ENCODE measurements at places on chromosomes 2 and 18.

DNA sequence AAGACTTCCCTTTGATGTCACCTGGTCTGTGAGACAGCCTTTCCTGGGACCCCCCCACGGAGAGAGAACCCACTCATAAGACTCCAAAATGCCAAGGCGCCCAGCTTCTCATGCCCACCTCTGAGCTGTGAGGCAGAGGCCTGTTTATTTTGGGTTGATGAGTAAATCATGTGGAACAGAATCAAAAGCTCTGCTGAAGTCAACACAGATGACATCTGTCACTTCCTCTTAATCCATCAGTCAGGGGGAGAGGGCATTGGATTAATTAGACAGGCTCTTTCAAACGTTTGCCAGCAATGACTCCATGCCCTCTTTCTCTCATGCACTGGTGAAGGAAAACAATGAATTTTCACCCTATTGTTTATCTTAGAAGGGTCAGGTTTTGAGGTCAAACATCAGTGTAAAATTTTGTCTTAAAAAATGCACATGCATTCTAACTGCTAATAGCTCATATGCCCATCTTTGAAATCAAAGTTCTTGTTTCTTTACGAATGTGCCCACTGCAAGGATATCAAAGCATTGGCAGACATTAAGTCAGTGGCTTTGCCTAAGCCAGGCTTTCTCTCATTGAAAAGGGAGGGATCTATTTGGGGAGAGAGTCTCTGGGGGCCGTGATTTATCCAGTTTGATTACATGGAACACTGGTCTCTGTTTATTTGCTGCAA lies 184.1 kb downstream of the ACKR3 start:
- no peak for DNase-seq

GRCh38 chr2:213664817-213665216 lies 380.6 kb downstream of the SPAG16 start:
- DNase-seq: no peak

GRCh38 chr2:167940346-167940725 lies 307.1 kb downstream of the STK39 start:
- no peak for DNase-seq

- DNase-seq: no peak
Measured at GRCh38 chr2:45797451-45798230, 146.2 kb downstream of the PRKCE start.

DNA sequence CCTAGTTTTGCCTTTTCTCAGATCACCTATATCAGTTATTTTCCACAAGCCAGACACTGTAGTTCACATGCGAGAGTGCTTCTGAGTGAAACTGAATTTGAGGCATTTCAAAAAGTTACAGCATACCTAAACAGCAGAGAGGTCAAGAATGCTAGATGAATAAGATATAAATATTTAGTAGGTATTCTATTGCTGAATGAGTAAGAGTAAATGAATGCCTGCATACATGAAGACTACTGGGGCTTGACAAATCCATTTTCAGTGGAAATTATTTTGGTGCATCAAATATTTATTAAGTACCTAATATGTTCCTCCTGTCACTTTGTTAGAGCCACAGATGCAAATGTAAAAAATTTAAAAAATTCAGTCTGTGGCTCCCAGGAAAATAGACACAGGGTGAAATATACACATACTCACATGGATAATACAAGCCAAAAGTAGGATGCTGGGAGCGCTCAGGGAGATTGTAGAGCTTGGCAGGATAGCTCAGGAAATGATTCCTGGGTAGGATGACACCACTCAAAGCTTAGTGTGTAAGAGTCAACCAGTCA lies 27.6 kb upstream of the CDC42EP3 start:
- DNase-seq: no peak

DNA sequence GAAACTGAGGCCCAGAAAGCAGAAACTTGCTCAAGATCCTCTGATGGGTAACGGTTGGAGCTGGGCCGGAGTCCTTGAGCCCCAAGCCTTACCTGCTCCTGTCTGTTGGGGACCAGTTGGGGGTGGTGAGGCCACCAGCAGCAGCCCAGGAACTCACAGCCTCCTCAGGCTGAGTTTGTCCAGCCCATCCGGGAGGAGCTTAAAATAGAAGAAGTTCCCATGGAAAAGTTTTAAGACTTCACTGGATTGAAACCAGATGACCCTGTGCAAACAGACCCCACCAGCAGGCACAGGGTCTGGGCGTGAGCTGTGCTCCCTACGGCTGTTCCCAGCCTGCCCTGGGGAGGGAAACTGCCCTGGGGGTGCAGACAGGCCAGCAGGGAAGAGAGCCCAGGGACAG lies 40.6 kb upstream of the FOSL2 start:
- DNase-seq: no peak

GRCh38 chr2:217826520-217826919 lies 176.3 kb downstream of the TNS1 start:
- DNase-seq: no peak

DNA sequence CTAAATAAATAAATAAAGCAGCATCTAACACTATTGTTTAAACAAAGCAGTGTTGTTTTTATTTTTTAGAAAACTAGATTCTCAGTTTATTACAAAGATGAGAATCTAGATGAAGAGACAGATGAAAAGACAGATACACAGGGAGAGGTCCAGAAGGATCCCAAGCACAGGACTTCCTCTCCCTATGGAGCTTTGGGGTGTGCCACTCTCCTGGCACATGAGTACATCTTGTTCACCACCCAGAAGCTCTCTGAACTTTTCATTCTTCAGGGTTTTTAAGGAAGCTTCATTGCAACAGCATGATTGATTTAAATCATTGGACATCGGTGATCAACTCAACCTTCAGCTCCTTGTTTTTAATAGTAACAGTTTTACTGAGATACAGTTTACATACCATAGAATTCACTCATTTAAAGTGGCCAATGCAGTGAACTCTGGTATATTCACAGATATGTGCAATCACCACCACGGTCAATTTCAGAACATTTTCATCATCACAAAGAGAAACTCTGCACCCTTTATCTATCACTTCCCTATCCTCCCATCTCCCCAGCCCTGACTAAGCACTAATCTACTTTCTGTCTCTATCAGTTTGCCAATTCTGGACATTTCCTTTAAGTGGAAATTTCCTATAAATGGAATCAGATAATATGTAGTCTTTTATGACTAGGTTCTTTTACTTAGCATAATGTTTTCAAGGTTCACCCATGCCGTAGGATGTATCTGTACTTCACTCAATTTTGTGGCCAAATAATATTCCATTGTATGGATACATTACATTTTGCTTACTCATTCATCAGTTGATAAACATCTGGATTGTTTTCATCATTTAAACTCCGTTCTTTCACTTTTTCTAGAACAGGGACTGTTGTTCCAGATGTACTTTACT lies 62.3 kb upstream of the ZFP36L2 start:
- no peak for DNase-seq

- DNase-seq: no peak
Measured at GRCh38 chr2:39484206-39484605, 47.1 kb upstream of the MAP4K3 start.

DNA sequence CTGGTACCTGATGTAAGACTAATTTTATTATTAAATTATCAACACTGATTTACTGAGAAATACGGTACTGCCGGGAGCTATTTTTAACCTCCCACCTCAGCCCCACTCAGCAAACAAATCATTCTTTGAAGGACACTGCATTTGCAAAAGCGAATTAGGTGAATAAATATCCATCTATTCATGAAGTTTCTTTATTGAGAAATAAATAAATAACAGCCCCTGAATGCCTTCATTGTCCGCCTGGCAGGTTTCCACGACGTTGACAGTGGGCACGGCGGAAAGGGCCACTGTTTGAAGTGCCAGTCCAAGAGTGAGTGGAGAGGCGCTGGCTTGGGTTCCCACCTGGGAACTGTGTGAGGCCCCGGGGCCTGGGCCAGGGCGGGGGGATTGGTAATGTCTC lies 15.7 kb downstream of the C1QL2 start:
- DNase-seq: no peak

- no peak for DNase-seq
Measured at GRCh38 chr2:55118643-55119083, 68.4 kb upstream of the RTN4 start.

DNA sequence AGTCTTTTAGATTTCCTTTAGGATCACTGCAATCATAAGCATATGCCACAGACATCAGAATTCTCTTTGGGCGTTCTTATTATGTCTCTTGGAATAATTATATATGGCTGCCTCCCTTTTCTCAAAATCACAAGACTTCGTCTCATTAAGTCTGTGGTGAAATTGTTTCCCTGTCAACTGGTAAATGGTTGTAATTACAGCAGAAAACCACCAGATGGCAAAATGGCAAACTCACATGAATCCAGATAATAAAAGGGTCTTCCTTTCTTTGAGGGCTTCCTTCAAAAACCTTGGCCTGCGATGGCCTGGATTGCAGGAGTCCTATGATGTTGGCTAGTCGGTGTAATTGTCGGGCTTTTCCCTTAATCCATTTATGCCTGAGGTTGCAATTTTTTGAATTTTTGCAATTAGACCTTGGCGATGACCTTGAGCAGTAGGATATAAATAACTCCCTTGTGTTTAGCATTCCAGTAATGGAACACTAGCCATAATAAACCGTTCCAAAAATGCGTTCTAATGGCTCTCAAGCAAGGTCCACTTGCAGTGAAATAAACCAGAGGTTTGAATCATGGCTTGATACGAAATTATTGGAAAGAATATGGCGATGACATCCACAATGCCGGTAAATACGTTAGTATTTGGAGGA lies 656.4 kb downstream of the MBD2 start:
- no peak for DNase-seq

GRCh38 chr2:8627019-8627691 lies 54.7 kb upstream of the ID2 start:
- no peak for DNase-seq

DNA sequence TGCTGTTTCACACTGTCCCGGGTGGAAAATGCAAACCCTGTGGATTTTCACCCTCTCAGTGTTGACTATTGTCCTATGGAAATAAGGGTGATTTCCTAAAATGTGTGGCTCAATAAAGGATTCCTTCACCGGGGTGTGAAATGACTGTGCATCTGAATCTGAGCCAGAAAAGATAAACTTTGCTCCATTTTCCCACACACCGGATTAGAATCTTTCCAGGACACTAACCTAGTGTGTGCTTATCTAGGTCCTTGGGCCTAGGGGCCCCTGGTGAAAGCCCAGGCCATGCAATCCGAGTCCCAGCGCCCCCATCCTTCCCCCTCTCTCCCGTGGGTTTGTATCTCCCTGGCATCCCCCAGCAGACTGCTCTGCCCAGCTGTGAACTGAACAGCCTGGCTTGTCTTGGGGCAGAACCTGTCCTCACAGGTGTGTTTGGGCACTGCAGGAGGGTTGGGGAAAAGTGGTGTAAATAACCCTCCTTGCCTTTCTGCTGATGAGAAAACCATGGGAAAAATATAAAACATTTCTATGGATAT lies 17.3 kb downstream of the KLHL29 start:
- DNase-seq: no peak

- no peak for DNase-seq
Measured at GRCh38 chr18:75316826-75317225, 106.2 kb downstream of the TSHZ1 start.

GRCh38 chr18:70453058-70453775 lies 164.4 kb downstream of the SOCS6 start:
- no peak for DNase-seq
